ENCODE measurements at places on chromosomes 2 and 18.

- DNase-seq = no peak
Observed at GRCh38 chr2:229610333-229610732, 104.0 kb downstream of the DNER start.

- no peak for DNase-seq
Observed at GRCh38 chr2:134146161-134146560, 107.7 kb upstream of the MGAT5 start.

DNA sequence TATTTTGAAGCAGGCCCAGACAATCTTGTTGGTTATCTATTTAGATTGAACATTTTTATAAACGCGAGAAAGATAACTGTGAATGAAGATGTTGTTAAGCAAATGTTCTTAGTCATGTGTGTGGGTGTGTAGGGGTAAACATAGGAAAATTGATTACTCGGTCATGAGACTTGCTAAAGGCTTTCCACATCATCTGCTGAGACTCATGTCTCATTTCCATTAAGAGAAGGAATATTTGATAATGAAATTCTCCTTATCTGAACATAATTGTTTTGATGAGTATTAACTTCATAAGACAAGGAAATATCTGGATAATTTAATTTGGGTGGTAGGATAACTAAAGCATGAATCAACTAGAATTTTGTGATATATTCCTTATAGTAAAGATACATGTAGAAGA, 19.7 kb downstream of the CCDC102B start:
- no peak for DNase-seq

DNA sequence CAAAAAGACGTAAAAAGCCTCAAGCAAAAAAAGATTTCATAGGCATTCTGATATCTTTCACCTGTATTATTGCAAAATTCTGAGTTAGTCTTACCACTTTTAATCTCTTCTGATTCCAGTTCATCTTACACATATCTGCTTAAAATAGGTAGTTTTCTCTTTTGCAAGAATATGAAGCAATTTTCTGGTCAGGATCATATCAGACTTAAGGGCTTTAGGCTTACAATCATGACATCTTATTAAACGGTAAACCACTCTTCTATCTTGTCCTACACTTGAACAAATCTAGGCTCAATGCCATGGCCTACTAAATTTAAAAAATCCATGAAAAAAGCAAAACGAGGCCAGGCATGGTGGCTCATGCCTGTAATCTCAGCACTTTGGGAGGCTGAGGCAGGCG, 50.1 kb upstream of the GAREM1 start:
- no peak for DNase-seq

- DNase-seq = no peak
Observed at GRCh38 chr2:181255651-181256050, 201.5 kb upstream of the ITGA4 start.

- DNase-seq = no peak
Observed at GRCh38 chr18:27142891-27143290, 42.2 kb downstream of the CHST9 start.

DNA sequence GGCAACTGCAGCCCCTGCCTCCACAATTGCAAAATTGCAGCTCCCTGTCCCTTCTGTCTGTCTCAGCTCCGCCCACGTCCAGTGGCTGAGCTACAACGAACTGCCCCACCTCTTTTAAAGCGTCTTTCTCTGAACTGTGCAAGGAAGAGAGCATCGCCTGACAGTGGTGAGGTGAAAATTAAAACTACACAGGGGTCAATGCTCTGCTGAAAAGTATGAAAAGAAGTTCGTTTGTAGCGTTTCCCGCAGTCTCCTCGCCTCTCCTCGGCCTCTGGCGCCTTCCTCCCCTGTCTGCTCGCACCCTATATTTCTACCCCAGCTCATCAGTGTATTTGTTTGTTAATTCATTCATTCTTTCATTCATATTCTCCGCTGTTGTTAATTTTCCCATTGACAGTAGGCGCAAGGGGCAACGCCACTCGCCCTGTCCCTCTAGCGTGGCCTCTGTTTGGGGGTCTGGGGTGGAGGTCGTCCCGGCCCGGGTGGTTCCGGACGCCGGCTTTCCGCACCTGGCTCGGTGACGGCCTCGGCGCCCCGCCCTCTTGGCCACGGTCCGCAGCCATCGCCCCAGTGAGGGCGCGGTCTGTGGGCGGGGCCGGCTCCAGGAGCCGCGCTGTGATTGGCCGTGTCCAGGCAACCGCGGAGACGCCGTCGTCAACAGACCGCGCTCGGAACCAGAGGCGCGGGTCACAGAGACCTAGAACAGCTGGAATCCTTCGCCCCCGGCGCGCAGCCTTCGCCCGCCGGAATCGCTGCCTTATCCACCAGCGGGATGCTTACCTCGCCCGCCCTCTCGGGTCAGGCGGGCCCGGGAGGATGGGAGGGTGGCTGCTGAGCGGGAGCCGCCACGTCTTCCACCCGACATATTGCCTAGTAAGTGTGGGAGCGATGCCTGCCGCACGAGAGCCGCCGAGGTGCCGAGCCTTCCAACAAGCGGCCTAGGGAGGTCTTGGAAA, at the start of gene VWA3B:
Gene VWA3B (plus strand): TSS at position 677 of the 956 bp plus-strand sequence. CDS start 5,926 bp downstream, outside the sequence.
- DNase-seq = peak; percentile 44

GRCh38 chr2:152546230-152546837, 170.9 kb downstream of the PRPF40A start:
- DNase-seq = no peak

- DNase-seq = no peak
Observed at GRCh38 chr18:48732767-48733424, 194.1 kb downstream of the CTIF start.

GRCh38 chr2:161237392-161238264, 70.6 kb upstream of the PSMD14 start:
- DNase-seq = no peak

DNA sequence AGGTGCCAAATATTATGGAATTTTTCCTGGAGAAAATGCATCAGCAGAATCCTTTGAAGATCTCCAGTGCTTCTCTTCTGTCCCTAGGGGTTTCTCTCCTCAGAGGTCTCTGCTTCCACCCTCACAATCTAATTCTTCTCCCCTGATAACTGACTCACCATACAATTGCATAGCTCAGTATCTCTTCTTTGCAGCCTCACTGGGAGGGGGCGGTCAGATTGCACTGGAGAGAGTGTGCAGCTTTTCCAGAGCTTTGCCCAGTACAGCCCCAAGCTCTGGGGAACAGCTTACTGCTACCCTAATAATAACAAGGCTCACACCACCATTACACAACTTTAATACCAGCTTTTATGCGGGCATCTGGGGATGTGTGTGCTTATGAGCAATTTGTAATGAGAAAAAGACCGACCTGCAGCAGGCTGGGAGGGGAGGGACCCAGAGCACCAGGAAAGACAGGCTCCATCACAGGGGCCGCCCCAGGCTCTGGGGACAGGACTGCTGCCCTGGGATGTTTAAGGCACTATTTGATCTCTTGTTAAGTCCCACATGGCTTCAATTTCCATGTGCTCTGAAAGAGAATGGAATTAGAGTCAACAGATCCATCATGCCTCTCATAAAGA, 276.6 kb upstream of the SIX2 start:
- no peak for DNase-seq

- no peak for DNase-seq
Observed at GRCh38 chr2:19769513-19769912, 132.3 kb downstream of the TTC32 start.

DNA sequence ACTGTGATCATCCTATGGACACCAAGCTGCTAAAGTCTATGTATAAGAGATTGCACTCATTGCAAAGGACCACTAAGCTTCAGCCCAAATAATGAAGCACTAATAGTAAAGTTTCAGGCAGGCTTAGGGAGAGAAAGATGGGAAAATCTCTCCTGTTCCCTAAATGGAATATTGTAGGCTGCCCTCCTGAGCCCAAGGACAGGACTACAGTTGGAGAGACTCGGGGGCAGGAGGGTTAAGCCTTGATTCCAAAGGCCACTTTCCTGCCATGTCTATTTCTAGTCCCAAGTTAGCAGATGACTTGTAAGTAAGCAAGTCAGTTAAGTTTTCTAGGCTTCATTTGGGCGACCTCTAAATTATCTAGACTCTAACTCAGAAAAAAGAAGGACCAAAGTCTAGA, 9.0 kb downstream of the TMEM247 start:
- DNase-seq = no peak

Measured in stimulated activated CD8-positive, alpha-beta memory T cell treated with anti-CD3 and anti-CD28 coated beads, Interleukin-4, amount 100 ng/mL, for 24 hours (primary cell).